Activated T-cell treated with anti-CD3 and anti-CD28 coated beads for 4 hours (primary cell): ENCODE measurements at places on chromosomes 3 and 15.

GRCh38 chr15:79977431-79978054, 6.5 kb upstream of the BCL2A1 start:
- DNase-seq = no peak

- no peak for DNase-seq
Observed at GRCh38 chr15:62803856-62804400, 238.6 kb upstream of the TPM1 start.

GRCh38 chr15:78257681-78258080, 6.7 kb upstream of the DNAJA4 start:
- no peak for DNase-seq

- no peak for DNase-seq
Observed at GRCh38 chr3:160331127-160331937, 67.7 kb downstream of the IFT80 start.

DNA sequence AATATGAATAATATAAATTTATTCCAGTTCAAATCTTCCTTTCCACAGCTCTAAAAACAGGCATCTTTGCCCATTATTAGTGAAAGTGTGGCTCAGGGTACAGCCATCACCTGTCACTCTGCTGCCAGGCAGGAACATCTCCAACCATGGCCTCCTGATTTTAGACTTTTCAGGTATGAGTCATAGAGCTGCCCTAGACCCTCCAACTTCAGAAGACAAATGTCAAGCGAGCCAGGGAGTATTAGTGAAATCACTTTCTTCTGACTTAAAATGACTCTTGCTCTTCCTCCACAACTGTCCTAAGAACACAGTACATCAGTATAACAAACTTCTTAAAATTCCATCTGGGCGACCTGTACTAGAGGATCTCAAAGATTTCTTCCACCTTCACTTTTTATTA, 78.1 kb upstream of the AKAP13 start:
- DNase-seq = no peak

DNA sequence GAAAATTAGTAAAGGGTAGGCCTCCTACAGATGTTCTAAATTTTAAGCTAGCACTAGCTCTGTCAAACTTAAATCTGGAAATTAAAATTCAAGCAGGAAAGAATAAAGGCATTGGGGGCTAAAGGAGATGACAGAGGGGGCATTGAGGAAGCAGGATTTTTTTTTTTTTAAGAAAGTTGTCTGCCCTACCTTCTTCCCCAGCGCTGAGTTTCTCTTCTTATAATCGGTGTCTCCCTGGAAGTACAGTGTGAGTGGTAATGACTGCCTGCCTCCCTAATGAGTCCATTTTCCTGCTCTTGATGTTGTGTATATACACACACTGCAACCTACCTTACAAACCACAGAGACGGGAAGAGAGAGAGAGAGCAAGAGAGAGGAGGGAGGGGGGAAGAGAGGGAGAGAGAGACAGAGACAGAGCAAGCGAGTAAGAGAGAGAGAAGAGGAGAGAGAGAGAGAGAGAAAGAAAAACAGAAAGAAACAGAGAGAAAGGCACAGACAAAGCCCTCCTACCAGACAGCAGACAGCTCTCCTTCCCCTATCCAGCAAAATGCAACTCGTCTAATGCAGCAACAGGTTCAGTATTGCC, 47.0 kb downstream of the ZBTB20 start:
- DNase-seq = no peak
